Mucosa of gallbladder (tissue), 1 donor: ENCODE measurements at places on chromosomes 16 and 17. TPM values are rescaled to one million over a fixed set of nuclear protein-coding genes. Genes with fewer than 3 reads are reported as not detected.

SYCE1L gene
- 2.3 TPM for total RNA-seq

MYH2 gene
- 2.4 TPM for total RNA-seq

TBC1D3 gene
- total RNA-seq = not detected

UBE2I gene
- 100 TPM for total RNA-seq

DNA sequence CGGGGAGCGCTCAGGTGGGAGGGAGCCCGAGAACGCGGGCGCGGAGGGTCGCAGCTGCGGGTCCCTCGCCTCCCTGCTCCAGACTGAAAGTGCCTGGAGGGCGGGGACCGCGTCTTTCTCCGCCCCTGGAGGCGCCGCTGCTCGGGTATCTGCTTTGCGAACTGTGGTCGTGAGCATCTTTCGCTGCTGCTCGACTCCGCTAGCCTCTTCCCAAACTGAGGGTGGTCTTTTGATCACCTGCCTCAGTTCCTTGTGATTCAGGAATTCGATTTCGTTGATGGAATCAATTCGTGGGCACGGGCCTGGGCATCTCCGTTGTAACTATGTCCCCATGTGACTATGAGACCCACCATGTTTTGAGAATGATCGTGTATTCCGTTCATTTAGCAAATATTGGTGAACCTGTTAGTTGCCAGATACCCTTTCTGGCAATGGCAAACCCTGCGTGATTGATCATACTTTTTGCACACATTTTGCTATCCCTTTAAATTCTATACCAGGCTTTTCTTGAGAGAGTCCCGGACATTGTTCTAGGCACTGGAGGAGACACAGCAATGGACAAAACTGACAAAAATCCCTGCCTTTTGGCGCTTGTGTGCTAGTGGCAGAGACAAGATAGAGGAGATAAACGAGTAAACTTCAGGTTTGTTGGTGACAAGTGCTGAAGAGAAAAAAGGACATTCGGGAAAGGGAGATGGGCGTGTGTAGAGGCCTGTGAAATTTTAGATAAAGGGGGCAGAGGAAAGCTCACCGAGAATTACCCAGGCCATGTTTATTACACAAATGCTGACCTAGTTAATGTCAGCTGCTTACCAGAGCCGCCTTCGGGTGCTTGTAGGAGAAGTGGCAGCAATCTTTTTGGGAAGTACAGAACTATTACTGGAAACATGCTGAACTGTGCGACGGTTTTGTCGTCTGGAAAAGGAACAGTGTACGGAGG is 948 bp downstream of the UTP18 start:
- DNase-seq = peak; percentile 47

DNA sequence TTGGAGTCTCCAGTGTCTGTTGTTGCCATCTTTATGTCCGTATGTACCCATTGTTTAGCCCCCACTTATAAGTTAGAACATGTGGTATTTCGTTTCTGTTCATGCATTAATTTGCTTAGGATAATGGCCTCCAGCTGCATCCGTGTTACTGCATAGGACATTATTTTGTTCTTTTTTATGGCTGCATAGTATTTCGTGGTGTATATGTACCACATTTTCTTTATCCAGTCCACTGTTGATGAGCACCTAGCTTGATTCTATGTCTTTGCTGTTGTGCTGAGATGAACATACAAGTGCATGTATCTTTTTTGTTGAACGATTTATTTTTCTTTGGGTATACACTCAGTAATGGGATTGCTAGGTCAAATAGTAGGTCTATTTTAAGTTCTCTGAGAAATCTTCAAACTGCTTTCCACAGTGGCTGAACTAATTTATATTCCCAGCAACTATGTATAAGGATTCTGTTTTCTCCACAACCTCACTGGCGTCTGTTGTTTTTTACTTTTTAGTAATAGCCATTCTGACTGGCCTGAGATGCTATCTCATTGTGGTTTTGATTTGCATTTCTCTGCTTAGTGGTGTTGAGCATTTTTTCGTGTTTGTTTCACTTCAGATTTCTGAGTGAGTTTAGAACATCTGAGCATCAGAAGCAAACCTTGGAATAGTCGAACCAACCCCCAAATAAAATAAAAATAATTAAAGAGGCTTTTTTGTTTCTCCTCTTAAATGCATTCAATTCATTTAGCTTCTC is 304.7 kb downstream of the ZFHX3 start:
- no peak for DNase-seq

- DNase-seq = peak; percentile 71
These were observed 18.1 kb downstream of the PPL start for GRCh38 chr16:4918781-4919251.

GRCh38 chr17:949623-950303 is 29.8 kb downstream of the NXN start:
- DNase-seq = no peak

DNA sequence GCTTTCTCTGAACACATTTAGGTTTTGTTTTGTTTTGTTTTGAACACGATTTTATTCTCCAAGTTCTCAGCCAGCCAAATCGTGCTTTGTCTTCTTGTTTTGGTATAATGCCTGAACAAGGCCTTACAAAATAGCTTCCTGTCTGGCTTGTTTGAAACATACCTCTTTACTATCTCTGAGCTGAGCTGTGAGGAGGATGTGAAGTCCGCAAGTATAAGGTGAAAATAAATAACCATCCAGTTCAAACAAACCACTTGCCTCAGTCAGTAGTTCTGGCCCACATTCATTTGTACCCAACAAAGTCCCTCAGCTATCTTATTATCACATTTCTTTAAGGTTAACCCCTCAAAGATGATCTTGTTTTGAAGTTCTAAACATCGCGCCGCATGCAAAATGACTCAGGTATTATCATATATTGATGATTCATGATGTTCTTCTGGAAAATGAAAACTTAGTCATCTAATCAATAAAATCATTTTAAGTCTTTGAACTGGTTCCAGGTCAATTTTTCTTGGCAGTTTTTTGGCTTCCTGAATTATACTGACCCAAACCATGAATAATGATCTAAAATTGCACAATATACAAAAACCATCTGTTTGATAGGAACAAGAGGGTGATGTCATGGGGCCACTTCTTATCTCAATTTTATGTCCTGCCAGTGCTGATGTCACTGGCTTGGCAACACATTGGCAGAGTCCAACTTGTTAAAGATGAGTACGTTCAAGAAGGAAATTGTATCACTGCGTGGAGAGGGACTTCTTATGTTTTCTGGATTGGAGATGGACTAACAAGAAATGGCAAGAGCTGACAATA is 694.3 kb downstream of the KCNJ2 start:
- DNase-seq = peak; percentile 66

- peak; percentile 59 for DNase-seq
These were observed 19.9 kb upstream of the GPATCH8 start for GRCh38 chr17:44522883-44523671.

- no peak for DNase-seq
These were observed 14.4 kb downstream of the CACNB1 start for GRCh38 chr17:39183045-39183444.

- DNase-seq = peak; percentile 44
These were observed 91.5 kb downstream of the UTP18 start for GRCh38 chr17:51351890-51352289.
